ENCODE measurements at places on chromosomes 3 and 15. TPM values are rescaled to one million over a fixed set of nuclear protein-coding genes. Genes with fewer than 3 reads are reported as not detected.

DNA sequence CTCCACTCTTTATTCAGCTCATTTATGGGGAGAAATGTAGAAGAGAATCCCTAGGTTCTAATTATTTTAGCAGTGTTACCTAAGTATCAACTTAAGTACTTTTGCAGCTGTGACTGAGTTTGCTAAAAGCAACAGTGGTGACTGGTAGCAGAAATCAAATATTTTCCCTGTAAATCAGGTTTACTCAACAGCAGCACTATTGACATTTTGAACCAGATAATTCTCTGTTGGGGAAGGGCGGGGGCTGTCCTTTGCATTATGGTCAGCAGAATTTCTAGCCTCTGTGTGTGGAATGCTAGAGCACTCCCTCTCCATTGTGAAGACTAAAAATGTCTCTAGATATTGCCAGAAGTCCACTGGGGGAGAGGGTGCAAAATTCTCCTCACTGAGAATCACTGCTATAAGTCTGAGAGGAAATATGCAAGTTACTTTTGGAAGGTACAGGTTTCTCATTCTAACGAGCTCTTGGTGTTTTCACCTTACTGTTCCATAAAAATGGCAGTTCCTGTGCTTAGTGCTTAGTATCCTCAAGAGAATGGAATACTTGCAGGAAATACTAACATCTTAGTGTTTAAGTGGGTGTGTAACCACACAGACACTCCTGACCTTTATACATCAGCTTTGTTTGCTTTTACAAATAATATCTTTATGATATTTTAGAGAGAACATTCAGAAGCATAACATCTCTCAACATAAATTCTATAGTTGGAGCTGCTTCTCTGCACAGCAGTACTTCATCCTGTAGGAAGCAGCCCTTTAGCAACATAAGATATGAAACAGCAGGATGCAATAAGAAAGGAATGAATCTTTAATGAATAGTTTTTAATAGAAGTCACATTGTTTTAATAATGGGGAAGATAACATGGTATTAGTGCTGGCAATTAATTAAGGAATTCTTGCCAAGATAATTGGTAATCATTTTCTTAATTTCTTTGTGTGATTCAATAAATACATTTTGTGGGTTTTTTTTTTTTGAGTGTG, 246.5 kb upstream of the GOLIM4 start:
- no peaks in the 10 kb centered on the region for H3K27me3 ChIP-seq
- DNase-seq = no peak
- H3K4me1 ChIP-seq = no peaks in the 10 kb centered on the region
- no peak overlapping the region for H3K4me3 ChIP-seq
- no peaks in the 10 kb centered on the region for H3K36me3 ChIP-seq

DNA sequence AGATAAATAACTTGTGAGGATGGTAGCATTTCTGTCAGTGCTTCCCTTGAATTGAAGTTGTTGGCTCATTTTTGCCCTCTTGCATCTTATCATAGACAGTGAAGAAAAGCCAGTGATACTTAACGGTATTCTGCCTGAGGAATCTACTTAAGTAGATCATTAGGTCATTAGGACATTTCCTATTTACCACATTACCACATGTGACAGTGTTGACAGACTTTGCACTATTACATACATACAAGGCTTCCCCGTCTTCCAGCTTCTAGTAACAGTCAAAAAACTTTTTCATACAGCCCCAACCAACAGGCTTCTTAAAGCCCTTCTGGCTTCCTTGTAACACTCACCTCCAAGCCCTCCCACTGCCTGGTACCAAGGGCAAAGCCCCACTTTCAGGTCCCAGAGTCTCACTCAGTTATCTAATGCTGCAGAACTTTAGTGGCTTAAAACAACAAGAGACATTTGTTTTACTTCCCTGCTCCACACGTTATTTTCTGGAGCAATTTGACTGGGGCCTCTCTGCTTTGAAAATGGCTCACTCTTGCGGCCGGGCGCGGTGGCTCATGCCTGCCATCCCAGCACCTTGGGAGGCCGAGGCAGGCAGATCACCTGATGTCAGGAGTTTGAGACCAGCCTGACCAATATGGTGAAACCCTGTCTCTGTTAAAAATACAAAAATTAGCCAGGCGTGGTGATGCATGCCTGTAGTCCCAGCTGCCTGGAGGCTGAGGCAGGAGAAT, 40.0 kb downstream of the ASB7 start:
- no peak for DNase-seq
- H3K36me3 ChIP-seq = no peaks in the 10 kb centered on the region
- no peak overlapping the region for H3K4me3 ChIP-seq
- no peaks in the 10 kb centered on the region for H3K27me3 ChIP-seq

GRCh38 chr3:100073049-100073713, 41.1 kb downstream of the FILIP1L start:
- no peaks in the 10 kb centered on the region for H3K27me3 ChIP-seq
- H3K4me3 ChIP-seq = no peak overlapping the region
- no peaks in the 10 kb centered on the region for H3K4me1 ChIP-seq
- peak overlapping the region; percentile 73 for H3K27ac ChIP-seq

Gene C3orf80
- total RNA-seq = 1.2 TPM

Gene ZNF501
- 319 TPM for total RNA-seq

DNA sequence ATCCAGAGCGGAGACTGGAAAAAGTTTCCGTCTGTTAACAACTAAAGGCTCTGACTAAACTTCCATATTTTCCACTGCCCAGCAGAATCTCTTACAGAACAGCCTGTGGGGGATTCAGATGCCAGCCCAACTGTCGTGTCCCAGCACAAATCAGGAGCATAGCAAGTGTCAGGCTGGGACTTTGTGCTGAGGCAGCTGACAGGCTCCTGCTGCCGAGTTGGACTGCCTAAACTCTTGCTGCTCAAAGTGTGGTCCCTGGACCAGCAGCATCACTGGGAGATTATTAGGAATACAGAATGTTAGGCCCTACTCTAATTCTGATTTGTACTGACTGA, 31.2 kb upstream of the CMTM7 start:
- H3K27me3 ChIP-seq = no peaks in the 10 kb centered on the region
- no peak overlapping the region for H3K27ac ChIP-seq
- no peaks in the 10 kb centered on the region for H3K36me3 ChIP-seq
- no peaks in the 10 kb centered on the region for H3K4me1 ChIP-seq
- no peak overlapping the region for H3K4me3 ChIP-seq

GRCh38 chr3:150080058-150080730, 109.5 kb upstream of the PFN2 start:
- no peak overlapping the region for H3K4me3 ChIP-seq
- H3K27me3 ChIP-seq = no peaks in the 10 kb centered on the region
- peak overlapping the region; percentile 54 for H3K27ac ChIP-seq
- H3K4me1 ChIP-seq = no peaks in the 10 kb centered on the region
- H3K36me3 ChIP-seq = no peaks in the 10 kb centered on the region

DNA sequence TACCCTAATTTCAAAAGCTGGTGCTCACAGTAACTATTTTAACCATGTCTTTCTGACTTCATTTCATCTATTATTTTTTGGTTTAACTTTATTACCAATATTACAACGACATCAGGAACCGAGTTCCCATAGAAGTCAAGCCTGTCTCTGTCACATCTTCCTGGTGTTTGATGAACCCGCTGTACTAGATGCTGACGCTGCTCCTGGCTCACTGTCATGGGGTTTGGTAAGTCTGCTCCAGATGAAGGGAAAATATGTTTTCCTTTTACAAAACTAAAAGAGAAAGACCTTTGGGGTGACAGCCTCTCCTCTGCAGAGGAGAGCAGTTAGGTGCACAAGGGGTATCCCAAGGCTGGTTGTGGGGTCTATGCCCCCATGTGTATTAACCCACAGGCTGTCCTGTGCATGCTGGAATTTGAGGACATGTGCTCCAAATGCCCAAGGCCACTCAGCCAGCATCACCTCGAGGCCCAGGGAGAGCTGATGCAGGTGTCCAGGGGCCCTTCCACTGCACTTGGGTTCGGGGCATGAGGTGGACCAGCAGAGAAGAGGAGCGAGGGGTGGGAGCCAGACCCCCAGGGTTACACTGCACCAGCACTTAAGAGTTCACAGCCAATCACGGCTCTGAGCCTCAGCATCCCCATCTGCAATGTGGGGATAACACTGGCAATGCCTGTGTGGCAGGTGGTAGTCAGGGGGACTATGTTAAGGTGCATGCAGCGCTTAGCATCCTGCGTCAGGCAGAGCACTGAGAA, 62.2 kb downstream of the ATP10A start:
- H3K4me3 ChIP-seq = no peak overlapping the region
- no peaks in the 10 kb centered on the region for H3K27me3 ChIP-seq
- DNase-seq = no peak
- H3K4me1 ChIP-seq = no peaks in the 10 kb centered on the region
- no peak overlapping the region for H3K27ac ChIP-seq

- H3K36me3 ChIP-seq = no peaks in the 10 kb centered on the region
- H3K27ac ChIP-seq = no peak overlapping the region
- DNase-seq = no peak
- H3K4me3 ChIP-seq = no peak overlapping the region
These were observed 1389.8 kb upstream of the ALCAM start for GRCh38 chr3:103976931-103977339.

DNA sequence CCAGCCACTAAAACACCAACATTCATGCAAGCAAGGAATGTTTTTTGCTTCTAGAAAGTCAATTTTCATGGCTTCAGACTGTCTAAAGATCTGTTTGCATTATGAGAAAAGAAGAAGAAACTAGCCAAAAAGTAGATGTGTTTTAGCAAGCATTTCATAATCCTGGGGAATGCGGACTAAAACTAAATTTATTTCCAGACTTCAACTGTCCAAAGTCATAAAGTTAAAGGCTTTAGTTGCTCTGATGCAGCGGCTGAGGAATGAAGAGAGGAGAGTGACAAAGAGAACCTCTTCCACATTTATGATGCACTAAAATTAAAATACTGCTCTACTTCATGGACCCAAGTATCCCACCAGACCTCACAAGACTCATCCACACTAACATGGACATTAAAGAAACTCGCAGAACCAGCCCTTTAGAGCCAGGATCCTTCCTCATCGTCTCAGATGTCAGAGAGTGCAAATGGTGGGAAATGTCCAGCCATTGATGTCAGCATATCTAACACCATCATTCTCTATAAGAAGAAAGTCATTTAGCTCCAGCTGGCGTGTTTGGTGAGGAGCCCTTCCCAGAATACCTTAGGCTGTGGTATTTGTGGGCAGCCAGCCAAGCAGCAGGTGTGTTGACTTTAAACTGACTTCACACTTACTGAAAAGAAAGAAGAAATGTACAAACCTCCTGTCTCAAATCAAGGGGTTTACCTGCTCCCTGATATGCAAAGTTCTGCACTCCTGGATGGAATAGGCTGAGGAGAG, 17.4 kb downstream of the FYCO1 start:
- H3K4me1 ChIP-seq = peaks cover 22% of the 10 kb centered on the region
- no peak overlapping the region for H3K4me3 ChIP-seq
- H3K27me3 ChIP-seq = no peaks in the 10 kb centered on the region
- no peaks in the 10 kb centered on the region for H3K36me3 ChIP-seq
- H3K27ac ChIP-seq = peak overlapping the region; percentile 82

Gene SERINC4
- total RNA-seq = 0.28 TPM

GRCh38 chr3:197019535-197019934, 10.1 kb downstream of the MELTF start:
- no peaks in the 10 kb centered on the region for H3K4me1 ChIP-seq
- H3K4me3 ChIP-seq = no peak overlapping the region
- H3K36me3 ChIP-seq = no peaks in the 10 kb centered on the region
- no peaks in the 10 kb centered on the region for H3K27me3 ChIP-seq
- peak; percentile 0 for DNase-seq
- no peak overlapping the region for H3K27ac ChIP-seq

DNA sequence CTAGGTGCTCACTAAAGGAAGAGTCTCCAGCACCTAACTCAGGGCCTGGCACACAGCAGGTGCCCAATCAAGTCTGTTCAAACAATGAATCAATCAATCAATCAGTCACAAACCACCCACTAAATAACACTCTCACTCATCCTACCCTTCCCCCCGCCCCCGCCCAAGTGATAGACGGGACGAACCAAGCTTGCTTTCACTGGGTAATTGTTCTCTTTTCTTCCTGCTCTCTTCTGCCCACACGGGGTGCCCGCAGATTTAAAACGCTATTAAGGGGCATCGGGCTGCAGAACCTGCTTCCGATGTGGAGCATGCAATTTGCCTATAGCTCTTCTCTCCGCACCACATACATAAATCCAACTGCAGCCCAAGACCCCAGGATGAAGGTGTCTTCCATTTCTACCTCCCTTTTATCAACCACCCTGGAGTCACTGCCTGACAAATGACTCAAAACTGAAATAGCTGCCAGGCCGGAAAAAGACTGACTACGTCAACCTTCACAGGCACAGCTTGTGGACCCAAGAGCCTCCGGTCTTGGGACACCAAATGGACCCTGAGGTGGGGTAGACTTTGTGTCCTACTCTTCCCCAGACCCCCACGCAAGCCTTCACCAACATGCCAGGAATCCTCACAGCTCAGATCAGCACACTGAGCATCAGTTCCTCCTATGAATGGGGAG, 1.7 kb downstream of the KLHL25 start:
- H3K4me1 ChIP-seq = no peaks in the 10 kb centered on the region
- H3K27ac ChIP-seq = peak overlapping the region; percentile 91
- DNase-seq = no peak
- no peaks in the 10 kb centered on the region for H3K27me3 ChIP-seq

Gene PYGO1
- total RNA-seq = 38.0 TPM

- no peaks in the 10 kb centered on the region for H3K27me3 ChIP-seq
- H3K4me1 ChIP-seq = no peaks in the 10 kb centered on the region
- no peak overlapping the region for H3K4me3 ChIP-seq
- no peaks in the 10 kb centered on the region for H3K36me3 ChIP-seq
- no peak for DNase-seq
These were observed 28.1 kb downstream of the CMTM7 start for GRCh38 chr3:32419742-32420125.

Gene UPK1B
- total RNA-seq = not detected

DNA sequence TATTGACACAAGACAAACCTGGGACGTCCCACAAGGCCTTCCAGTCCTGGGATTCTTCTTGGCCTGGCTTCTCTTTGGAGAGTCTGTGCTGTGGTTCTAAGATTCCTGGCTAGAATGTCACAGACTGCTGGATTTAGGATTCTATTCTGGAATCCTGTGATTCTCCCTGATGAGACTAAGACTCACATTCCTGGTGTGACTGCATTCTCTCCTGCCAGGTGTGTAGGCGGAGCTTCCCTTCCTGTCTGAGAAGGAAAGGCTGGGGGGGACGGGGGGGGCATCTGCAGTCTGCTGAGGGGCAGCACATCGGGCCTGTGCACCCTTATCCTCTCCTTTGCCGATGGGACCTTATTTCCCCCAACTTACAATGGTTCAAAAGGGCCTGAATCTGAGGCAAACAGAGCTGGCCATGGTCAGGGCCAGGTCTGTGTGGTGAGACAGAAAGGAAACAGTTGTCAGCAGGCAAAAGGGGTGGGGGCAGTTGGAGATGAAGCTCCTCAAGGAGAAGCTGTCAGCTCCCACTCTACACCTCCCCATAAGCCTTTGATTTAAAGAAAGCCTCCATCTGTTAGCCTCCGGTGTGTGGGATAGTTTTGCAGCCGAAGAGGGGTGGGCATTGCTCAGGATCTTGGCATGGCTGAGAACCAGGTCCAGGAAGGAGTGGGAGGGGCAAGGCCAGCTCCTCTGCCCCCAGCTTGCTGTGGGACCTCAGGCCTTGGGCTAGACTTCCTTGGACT, 30.9 kb downstream of the VIPR1 start:
- H3K4me3 ChIP-seq = no peak overlapping the region
- no peak overlapping the region for H3K27ac ChIP-seq
- no peaks in the 10 kb centered on the region for H3K36me3 ChIP-seq

GRCh38 chr3:59467476-59467875, 417.7 kb upstream of the CFAP20DC start:
- no peak for DNase-seq
- H3K4me1 ChIP-seq = no peaks in the 10 kb centered on the region
- no peak overlapping the region for H3K27ac ChIP-seq
- H3K27me3 ChIP-seq = no peaks in the 10 kb centered on the region
- H3K36me3 ChIP-seq = no peaks in the 10 kb centered on the region

Gene TIMP4
- total RNA-seq = 5.3 TPM
